ENCODE measurements at places on chromosomes 2 and 18.
A peak's percentile ranks its signal among the peaks of the same experiment; 100 is the strongest.

DNA sequence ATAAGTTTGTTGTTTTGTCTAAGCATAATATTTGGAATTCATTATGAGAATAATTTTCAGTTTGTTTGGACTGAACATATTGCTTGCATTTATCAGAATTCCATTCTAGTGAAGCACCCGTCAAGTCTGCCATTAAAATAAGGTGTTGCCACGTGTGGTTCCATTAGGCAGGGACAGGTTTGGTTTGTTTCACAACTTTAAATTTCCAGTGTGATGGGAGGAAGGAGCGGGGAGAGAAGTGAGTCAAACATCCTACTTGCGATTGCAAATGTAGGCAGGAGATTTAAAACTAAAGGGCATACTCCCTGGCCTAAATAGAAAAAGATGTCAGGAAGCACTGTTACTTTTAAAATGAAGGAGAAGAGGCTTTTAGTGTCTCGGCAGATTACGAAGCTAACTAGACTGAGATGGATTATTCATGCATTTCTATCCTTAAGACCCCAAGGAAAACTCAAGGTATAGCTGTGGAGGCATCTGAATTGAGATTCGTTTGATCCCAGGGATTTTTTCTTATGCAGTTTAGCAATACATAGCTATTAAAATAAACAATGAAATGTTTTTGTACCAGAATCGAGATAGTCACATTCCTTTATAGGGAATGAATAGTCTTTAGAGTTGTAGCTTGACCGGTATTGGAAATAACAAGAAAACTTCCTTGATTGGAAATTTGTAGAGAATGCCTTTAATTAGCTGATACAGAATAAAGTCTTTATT lies 19.8 kb downstream of the GRHL1 start:
- DNase-seq, result no peak

DNA sequence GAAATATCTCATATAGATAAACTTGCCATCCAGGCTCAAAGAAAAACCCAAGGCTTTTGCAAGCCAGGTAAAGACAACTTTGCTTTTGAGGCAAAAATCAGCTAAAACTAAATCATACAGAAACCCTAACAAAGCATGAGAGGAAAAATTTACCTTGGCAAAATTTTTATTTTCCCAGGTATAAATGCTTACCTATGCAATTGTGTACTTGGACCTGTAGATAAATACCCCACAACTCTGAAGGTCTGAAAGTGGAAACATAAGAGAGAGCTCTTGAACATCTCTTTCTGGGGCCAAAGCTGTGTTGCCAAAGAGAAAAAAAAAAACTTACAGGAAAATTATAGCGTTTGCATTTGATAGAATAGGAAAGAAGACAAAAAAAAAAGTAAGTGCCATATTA lies 14.6 kb upstream of the CSRNP3 start:
- no peak for DNase-seq

DNA sequence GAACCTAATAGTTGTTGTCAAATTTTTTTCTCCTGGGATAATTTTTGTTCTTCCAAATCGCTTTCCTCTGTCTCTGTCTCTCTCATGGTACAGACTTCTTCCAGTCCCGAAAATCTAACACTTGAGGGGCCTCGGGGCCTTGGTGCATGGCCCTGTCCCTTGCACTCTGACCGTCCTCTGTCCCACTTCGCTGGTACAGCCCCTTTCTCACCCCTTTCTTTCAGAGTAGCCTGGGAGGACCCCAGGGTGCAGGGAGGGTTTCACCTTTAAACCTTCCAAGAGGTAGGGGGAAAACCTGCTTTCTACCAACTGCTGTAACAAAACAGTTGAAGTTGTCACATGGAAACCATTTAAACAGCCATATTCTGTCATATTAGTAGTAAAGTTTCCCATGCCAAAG lies 22.2 kb upstream of the FAHD2A start:
- no peak for DNase-seq

DNA sequence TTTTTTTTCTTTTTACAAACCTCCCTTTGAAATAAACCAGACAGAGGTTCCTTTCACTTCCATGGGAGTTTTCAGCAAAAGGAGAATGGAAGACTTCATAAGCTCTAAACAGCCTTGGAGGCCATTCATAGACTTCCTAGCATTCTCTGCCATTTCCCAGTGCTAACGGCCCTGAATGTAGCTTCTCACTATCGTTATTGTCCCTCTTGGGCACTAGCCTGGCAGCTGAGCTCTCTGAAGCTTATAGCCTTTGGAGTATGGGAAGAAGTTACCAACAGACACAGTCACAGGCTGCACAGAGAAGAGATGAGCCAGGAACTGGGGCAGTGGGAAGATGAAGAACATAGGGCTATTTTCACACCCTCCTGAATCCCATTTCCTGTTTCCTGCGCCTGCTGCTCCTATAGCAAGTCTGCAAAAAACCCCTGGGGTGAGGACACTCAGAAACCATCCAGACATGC lies 29.1 kb upstream of the EPC2 start:
- DNase-seq, result no peak

DNA sequence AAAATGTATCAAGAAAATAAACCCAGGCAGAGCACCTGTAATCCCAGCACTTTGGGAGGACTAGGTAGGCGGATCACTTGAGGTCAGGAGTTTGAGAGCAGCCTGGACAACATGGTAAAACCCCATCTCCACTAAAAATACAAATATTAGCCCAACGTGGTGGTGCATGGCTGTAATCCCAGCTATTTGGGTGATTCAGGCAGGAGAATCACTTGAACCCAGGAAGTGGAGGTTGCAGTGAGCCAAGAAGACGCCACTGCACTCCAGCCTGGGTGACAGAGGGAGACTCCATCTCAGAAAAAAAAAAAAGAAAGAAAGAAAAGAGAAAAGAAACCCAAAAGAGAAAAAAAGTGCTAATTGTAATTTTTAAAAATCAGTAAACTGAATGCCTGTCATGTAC lies 41.4 kb downstream of the DDX18 start:
- DNase-seq, result no peak

GRCh38 chr2:100145893-100146656 lies 3.7 kb upstream of the AFF3 start:
- no peak for DNase-seq

- DNase-seq, result no peak
Measured at GRCh38 chr2:131146231-131146630, 41.1 kb downstream of the PLEKHB2 start.

DNA sequence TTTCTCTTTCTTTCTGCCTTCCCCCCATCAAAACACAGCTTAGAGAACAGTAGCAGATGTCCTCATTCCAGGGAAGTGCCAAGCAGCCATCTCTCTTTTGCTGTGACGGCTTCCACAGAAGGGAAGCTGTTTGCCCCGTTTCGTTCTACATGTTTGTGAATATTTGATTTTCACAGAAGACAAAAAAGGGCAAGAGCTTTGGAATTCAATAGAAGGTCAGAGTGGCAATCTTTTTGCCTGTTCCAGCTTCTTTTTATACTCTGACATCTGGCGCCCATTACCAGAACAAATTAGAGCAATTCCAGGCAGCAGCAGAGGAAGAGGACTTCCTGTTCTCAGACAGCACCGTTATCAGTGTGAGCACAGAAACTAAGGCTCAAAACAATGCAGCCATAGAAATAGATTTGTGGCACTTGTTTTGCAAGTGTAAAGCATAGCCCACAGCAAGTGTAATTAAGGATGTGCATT lies 79.0 kb upstream of the CDH19 start:
- DNase-seq, result peak; percentile 27

GRCh38 chr2:84458551-84459017 lies 496 bp downstream of the SUCLG1 start:
- DNase-seq, result no peak

DNA sequence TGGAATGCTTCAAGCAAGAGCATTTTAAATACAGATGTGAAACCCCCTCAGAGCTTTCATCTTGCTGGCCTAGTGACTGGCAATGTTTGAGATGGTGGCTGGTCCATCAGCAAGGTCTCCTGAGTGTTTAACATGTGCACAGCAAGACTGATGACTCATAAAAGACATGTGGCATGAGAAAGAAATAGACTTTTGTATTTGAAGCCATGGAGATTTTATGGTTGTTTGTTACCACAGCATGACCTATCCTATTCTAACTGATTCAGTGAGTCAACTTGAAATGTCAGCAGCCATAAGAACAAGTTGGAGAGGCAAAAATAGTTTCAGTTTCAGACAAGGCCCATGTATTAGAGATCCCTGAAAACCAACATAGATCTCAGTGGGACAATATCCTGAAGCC lies 154.7 kb upstream of the LYPD1 start:
- no peak for DNase-seq

DNA sequence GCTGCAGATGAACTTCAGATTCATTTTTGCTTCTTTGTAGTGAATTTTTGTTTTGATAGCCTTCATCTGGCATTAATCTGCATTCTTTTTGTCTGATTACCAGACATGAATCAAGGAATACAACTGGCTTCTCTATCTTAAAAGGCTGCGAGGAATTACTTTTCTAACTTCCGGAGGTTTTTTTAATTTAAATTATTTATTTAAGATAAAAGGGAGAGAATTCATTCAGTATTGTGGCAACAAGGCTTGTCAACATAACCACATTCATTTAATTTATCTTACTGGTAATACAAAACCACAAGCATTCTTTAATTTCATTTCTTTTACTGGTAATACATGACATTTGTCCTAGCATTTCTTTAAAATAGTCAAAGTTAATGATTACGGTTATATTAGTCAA lies 36.0 kb downstream of the CSRNP3 start:
- no peak for DNase-seq

DNA sequence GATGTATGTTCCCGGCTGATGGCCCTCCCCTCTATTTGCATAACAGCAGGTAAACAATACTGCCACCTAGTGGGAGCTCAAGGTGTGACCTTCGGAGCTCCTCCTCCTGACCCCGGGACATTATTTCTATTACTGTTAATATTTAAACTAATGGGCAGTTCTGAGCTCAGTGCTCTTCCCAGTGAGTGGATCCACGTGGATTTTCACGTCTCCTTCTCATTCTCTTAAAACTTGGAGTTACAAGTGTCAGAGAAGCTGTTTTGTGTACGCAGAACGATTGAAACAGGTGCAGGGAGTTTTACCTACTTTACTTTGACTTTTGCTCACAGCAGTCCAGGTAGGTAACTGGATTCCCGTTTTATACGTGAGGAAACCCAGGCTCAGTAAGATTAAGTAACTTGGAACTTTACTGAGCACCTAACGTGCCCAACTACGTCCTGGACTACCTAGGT lies 127.3 kb downstream of the PRKCE start:
- DNase-seq, result no peak

DNA sequence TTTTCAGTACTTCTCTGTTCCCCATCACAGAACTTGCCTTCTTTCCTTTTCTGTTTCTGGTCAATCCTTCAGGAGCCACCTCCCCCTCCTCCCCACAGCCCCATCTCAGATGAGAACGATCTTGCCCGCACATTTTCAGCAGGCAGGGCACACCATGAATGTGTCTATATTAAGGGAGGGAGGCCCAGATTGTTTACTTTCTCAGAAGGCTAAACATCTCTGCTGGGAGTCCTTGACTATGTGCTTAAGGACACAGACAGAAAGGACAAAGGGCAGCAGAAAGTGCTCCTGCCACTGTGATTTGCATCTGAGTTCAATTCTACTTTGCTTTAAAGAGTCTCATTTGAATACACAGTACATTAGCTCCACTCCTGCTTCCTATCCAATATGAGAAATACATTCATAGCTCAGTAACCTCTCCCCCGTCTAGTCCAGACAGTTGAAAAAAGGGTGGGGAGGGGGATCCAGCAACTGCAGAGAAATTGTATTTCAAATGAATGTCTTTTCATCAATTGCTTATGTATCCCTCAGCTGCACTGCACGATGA lies 175.0 kb upstream of the PARD3B start:
- no peak for DNase-seq

DNA sequence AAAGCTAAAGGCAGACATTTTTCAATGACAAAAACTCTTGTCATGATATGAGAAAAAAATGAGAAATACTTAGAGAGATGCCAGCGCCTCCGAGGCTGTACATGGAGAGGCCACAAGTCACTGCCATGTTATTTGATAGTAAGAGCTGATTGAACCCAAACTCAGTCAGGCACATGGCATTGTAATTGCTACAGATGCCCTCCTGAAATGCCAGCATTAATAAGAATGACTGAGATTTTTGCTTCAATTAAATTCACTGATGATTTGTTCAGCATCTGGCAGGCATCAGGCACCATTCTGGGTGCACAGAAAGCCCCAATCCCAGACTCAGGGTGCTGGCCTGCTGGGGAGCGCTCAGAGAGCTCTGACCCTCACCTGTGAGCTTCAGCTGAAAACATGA lies 129.0 kb upstream of the PXDN start:
- DNase-seq, result no peak

- no peak for DNase-seq
Measured at GRCh38 chr2:52676056-52676455, 1091.5 kb upstream of the CHAC2 start.

- no peak for DNase-seq
Measured at GRCh38 chr2:96128456-96128855, 9.8 kb downstream of the ASTL start.

GRCh38 chr2:129369437-129369836 lies 610.0 kb upstream of the RAB6C start:
- no peak for DNase-seq

GRCh38 chr2:877747-878146 lies 72.9 kb upstream of the SNTG2 start:
- DNase-seq, result no peak

DNA sequence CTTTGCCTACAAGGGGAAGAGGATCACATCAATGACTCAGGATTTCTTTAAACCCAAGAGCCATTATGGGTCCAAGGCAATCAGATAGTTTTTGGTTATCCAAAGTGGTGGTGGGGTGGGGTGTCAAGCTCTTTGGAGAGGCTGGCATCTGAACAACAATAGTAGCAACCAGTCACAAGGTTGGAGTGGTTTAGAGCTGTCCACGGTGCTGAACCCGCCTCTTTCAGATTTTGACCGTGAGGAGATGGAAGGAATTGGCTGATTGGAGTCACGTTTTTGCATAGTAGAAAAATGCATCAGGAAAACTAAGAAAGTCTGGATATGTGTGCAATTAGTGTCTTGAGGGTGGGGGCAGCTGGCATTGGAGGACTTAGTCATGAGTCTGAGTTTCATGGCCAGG lies 159.9 kb downstream of the LOXHD1 start:
- peak; percentile 79 for DNase-seq

DNA sequence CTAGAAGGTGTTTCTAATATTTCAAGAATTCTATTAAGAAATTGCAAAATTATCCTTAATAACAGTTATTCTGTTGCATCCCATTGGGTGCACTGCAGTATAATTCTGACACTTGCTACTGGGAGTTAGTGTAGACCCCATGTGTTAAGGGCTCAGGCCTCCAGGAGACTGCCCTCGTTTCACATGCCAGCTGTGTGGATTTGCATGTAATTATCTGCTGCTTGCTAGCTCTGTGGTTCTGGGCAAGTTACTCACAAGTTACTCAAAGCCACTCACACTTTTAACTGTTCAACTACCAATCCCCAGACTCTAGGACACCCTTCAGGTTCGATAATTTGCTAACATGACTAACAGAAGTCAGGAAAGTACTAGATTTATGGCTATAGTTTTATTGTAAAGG lies 38.6 kb downstream of the ST6GAL2 start:
- DNase-seq, result no peak

- DNase-seq, result no peak
Measured at GRCh38 chr2:153623020-153623419, 144.5 kb upstream of the RPRM start.

- no peak for DNase-seq
Measured at GRCh38 chr18:76657911-76658470, 162.9 kb upstream of the ZNF516 start.
